ENCODE measurements at places on chromosomes 6 and 20.
A peak's percentile ranks its signal among the peaks of the same experiment; 100 is the strongest.

- DNase-seq: no peak
These were observed 49.1 kb downstream of the TTI1 start for GRCh38 chr20:37984018-37984785.

DNA sequence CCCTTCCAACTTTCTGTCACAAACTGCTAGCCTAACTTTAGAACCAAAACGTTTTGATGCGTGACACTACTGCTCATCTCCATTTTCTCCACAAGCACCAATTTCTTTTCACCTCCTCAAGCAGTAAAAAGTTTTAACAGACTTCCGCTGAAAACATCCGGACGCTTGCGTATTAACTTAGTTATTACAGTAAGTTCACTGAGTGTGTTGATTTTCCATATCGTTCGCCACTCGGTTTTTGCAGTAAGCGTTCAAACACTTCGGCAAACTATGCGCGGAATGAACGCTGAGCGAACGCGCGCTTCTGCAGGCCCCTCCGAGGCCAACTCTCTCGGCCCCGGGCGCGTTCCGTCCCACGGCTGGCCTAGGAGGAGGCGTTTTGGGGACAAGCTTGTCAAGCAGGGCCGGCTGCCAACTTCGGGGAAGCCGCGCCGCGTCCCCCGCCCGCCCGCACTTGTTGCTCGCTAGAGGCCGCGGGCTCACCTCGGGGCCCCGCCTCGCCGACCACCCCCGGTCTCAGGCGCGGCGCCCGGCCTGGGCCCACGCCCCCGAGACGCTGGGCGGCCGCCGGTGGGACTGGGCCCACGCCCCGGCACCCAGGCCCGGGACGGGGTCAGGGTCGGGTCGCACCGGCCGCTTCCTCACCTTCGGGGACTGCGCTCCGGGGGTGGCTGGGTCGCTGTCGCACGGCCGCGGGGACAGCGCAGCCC lies 945 bp downstream of the PHF10 start:
- peak; percentile 64 for DNase-seq

- no peak for DNase-seq
These were observed 465.9 kb downstream of the KIF16B start for GRCh38 chr20:16107172-16107870.

DNA sequence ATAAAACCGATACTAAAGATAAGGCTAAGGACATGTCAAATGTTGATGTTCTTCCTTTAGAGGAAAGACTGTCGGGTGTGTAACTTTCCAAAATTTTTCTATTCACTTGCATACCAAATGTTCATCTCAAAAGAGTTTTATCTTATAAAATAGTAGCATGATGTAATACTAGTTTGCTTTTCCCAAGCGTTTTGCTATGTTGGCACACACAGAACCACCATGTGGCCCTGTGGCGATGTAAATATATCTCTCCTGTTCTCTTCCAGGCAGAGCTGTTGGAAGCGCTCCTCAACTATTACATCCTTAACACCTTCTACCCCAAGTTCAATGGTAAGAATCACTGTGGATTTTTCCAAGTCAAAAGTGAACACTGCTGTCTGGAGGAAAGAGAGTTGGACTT lies 26.5 kb downstream of the LBP start:
- DNase-seq: no peak

- DNase-seq: no peak
These were observed 48.9 kb downstream of the HDDC2 start for GRCh38 chr6:125252891-125253290.

GRCh38 chr20:33316343-33316742 lies 33.3 kb downstream of the BPIFB1 start:
- no peak for DNase-seq

GRCh38 chr20:35992713-35993335 lies 24.4 kb downstream of the CNBD2 start:
- peak; percentile 84 for DNase-seq

- no peak for DNase-seq
These were observed 119.9 kb downstream of the INSM1 start for GRCh38 chr20:20487811-20488210.

DNA sequence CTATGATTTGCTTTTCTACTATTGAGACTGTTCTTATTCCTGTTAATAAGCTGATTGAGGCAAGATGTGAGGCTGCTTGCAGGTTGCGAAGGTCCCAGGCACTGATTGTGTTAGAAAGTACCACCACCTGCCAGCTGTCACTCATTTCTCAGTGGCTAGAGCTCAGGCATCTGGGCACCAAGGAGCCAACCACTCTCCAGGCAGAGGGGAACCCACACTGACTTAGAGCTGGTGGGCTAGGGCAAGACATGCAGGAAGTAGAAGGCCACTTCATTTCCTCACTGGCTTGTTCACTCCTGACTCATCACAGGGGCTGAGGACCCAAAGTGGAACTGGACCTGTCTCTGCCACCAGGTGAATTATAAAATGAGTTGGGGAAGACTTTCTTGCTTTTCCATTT lies 7.8 kb upstream of the DLL1 start:
- DNase-seq: peak; percentile 27

- DNase-seq: no peak
These were observed 66.9 kb upstream of the PRL start for GRCh38 chr6:22363714-22364239.

GRCh38 chr20:44583157-44583556 lies 778 bp downstream of the PKIG start:
- DNase-seq: no peak
